ENCODE measurements at places on chromosomes 2 and 18. TPM values are rescaled to one million over a fixed set of nuclear protein-coding genes. Genes with fewer than 3 reads are reported as not detected.
A peak's percentile ranks its signal among the peaks of the same experiment; 100 is the strongest.

- no peak for DNase-seq
These were observed 153.6 kb upstream of the TWIST2 start for GRCh38 chr2:238694136-238694755.

- no peak for DNase-seq
These were observed 442.1 kb upstream of the DCC start for GRCh38 chr18:51897884-51898283.

DNA sequence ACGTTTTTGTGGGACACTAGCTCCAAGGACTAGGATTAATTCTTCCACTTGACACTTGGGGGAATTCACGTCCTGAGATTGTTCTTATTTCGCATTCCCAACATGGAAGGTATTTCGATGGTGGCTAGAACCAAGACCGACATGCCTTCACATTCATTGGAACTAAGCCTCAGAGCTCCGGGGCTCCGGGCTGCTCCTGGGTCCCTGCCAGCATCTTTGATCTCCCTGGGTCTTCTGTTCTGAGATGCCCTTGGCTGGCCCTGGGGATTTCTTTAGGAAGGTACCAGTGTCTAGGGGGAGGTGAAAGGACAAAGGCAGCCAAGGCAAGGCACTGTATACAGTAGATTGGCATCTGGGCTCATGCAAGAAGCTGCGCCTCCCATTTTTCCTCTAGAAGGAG is 76.8 kb downstream of the DYSF start:
- peak; percentile 18 for DNase-seq

DNA sequence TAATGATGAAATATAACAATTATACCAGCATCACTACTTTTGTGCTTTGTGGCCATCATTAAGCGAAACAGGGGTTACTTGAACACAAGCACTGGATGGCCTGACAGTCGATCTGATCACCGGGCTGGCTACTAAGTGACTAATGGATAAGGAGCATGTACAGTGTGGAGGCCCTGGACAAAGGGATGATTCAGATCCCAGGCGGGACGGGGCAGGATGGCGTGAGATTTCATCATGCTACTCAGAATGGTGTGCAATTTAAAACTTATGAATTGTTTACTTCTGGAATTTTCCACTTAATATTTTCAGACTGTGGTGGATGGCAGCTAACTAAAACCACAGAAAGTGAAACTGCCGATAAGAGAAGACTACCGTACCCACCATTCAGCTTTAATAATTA is 7.0 kb upstream of the CLIP4 start:
- DNase-seq, result no peak

The SLC4A3 gene
- 2.0 TPM for total RNA-seq

The ZNF385B gene
- 4.6 TPM for total RNA-seq

All from aorta (tissue), 5 donors.